Fibroblast of skin of scalp (primary cell): ENCODE measurements at places on chromosomes 5 and 9.

- DNase-seq = no peak
Observed at GRCh38 chr5:111132731-111133435, 40.7 kb downstream of the WDR36 start.

DNA sequence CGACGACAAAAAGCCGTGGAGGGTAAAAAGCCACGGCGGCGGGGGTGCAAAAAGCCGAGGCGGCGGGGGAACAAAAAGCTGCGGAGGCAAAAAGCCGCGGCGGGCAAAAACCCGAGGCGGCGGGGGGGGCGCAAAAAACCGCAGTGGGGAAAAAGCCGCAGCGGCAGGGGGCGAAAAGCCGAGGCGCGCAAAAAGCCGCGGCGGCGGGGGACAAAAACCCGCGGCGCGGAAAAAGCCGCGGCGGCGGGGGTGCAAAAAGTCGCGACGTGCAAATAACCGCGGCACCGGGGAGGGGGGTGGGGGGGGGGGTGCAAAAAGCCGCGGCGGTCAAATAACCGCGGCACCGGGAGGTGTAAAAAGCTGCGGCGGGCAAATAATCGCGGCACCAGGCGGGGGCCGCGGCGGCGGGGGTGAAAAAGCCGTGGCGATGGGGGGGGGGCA is 511.5 kb downstream of the FOXD4L5 start:
- DNase-seq = no peak

DNA sequence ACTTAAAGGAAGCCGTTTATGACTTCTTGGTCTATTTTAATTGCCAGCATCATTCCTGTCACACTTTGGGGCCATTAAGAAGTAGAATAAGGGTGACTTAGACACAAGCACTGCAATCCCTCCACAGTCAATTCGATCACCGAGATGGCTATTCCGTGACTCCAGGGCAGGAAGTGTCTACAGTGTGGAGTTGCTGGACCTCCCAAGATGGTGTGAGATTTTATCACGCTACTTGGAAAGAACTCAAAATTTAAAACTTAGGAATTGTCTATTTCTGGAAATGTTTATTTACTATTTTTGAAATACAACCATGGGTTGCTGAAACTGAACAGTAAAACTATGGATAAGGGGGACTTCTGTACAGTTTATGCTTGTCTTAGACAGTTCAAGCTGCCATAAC is 6.2 kb downstream of the FBXL7 start:
- DNase-seq = no peak

DNA sequence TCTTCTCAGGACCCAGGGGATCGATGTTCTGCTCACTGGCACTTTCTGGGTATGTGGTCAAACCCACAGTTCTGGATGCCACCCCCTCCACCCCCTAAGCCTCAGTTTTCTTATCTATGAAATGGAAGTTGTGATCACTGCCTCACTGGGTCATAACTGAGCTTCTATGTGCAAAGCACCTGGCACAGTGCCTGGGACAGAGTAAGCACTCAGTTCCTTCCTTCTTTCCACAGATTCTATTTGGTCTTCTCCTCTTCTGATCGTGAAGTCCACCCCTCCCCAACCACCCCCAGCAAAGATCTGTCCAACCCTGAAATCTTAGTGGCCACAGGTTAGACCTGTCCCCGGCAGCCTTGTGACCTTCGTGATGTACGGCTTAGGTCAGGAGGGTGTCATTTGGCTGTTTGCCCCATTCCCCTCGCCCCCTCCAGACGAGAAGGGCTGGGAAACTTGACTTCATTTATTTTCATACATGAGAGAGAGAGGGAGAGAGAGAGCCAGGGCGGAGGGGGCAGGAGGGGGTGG is 181.4 kb downstream of the FGF18 start:
- DNase-seq = no peak

- DNase-seq = no peak
Observed at GRCh38 chr5:56518820-56519219, 285.7 kb upstream of the ANKRD55 start.

DNA sequence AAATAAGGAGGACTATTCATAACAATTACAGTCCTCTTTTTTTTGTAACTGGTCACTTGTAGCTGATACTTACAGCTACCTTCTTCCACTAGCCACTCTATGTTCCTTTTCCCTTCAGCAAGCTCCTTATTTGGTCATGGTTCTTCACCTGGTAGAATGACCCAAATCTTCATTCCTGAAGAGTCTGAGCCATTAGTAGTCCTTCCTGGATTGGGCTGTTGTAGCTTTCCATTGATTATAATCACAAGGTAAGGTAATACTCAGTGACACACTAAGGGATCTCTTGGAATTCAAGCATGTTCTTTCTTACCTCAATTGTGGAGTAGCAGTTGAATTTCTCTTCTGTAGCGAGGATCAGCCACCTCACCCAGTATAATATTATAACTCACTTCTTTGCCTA is 25.5 kb upstream of the ITGA2 start:
- DNase-seq = no peak

DNA sequence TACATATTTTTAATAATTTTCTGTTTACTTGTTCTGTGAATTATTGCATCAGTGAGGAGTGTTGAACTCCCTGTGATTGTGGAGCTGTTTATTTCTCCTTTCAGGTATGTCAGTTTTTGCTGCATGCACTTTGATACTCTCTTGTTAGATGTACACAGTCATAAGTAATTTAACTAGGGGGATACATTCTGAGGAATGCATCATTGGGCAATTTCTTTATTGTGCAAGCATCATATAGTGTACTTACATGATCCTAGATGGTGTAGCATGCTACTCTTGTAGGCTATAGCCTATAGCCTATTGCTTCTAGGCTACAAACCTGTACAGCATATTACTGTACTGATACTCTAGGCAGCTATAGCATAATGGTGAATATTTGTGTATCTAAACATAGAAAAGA is 9.5 kb downstream of the DENND4C start:
- DNase-seq = no peak

DNA sequence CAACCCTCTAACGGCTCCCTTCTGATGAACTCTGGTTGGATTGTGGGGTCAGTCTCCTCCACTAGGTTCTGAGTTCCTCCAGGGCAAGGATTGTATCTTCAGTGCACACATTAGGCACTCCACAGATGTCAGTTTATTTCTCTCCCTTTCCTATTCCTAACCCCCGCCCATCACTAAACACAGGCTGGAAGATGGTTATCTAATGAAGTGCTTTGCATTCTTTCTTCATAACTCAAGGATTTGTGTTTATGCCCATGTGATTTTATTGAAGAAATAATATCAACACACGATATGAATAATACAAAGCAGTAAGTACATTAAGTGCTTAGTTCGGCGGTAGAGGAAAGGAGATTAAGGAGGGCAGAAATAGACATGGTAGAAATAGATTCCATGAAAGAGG is 4.4 kb upstream of the CREBRF start:
- DNase-seq = peak; percentile 44

GRCh38 chr5:147303251-147303650 is 68.4 kb downstream of the STK32A start:
- DNase-seq = no peak

DNA sequence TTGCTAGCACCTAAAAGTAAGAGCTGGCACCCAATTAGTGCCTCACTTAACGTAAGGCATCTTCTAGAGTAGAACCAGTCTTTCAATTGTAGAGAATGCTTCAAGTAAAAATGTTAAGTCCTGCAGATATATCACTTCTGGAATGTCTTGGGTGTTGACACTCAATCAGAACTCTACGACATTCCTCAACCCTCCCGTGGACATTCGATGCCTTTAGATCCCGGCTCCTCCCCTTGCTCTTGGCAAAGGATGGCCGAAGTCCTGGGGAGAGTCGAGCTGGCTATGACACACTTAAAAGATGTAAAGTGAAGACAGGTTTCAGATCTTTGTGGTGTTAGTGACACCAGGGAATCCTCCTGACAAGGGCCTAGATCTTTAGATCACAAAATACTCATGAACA is 87.5 kb upstream of the ERCC6L2 start:
- DNase-seq = peak; percentile 74

DNA sequence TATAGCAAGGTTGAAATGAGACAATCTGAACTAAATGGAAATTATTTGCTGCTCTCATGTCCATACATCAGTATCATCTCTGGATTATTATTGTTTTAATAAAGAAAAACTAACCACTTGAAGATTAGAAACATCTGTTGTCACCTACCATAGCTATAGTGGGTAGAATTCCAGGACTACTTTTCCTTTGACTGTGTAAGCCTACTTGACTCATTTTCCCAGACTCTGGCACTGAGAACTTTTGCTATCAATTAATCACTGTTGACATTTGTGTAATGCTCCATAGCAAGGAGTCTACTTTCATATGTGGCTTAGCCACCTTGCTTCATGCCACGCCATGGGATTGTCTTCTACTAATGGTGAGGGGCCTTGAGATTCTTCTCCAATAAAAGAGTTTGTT is 59.9 kb upstream of the ARRDC3 start:
- peak; percentile 94 for DNase-seq

DNA sequence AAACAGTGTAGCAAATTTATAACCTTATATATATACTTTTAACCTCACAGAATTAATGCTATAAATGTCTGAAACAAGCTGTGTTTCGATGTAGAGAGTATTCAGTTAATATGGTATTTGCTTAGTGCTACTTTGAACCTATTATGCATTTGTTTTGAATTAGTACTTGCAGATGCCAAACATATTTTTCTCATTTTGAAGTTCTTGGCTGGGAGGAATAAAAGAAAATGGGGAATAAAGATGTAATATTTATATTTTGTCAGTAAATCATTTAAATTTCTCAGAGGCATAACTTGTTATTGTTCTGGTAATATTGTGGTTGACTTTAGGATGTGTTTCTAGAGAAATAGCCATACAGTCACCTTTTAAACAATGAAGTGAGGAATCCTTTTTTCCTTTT is 175.9 kb upstream of the IZUMO3 start:
- DNase-seq = no peak
